ENCODE measurements at places on chromosomes 16 and 17.
A peak's percentile ranks its signal among the peaks of the same experiment; 100 is the strongest.

GRCh38 chr17:5714993-5715392, 130.7 kb upstream of the NLRP1 start:
- no peak for DNase-seq

DNA sequence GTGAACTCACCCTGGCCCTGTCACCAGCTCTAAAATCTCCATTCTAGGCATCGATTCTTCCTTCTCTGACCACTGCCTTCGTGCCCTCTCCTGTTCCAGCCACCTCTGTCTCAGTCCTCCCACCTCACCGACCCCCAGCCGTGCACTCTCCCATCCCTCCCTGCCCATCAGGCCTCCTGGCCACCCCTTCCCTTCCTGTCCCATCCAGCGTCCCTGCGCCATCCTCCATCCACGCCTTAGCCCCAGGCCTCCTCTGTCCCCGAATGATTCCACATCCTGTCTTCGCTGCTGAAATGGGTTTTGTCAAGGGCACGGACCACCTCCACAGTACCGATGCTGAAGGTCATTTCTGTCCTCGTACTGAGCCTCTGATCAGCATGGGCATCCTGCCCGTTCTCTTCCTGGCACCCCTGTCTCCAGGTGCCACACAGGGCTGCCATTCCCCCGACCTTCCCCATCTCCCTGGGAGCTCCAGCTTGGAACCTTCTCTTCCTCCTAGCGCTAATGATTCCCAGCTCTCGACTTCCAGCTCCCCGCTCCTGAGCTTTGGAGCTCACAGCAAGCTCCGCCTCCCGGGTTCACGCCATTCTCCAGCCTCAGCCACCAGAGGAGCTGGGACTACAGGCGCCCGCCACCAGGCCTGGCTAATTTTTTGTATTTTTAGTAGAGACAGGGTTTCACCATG, 2.6 kb downstream of the TRIM65 start:
- DNase-seq, result no peak

GRCh38 chr17:53217311-53217710, 605.4 kb upstream of the KIF2B start:
- DNase-seq, result no peak

DNA sequence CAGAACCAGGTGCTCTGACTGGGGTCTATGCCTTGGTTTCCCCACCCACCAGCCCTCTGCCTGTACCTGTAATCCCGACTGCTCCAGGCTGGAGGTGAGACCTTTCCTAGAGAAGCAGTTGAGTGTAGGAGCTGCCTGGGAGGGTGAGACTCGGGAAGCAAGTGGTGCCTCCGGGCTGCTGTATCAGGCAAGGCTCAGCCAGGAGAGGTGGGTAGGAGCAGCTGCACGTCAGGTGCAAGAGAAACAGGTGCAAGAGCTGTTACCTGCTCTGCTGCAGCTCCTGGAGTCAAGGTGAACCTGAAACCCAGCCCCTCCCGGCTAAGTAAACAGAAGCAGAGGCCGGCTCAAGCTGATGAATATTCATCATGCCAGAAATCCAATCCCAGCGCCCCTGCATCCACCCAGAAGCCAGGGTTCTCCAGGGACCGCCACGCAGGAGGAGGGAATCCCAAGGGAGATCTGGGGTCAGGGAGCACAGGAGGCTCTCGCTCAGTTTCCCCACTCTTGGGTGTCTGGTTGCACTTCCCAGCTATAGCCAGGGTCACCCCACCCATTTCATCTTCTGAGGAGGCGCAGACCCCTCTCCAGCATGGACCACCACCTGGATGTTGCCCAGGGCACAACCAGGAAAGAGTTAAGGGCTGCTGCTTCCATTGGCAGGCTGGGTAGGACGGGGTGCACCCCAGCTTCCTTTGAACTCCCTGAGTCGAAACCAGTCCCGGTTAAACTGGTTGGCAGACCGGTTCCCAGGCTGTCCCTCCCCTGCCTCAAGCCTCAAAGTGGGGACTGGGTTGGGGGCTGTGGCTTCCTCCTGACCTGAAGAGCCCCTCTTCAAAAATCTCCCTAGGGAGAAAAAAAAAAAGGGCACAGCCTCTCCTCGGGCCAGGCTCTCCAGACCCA, at the start of gene PRR15L:
Gene PRR15L, minus strand, starts transcription at position 293 of the 900 bp plus-strand sequence. CDS start 4,649 bp downstream, outside the sequence.
- no peak for DNase-seq

DNA sequence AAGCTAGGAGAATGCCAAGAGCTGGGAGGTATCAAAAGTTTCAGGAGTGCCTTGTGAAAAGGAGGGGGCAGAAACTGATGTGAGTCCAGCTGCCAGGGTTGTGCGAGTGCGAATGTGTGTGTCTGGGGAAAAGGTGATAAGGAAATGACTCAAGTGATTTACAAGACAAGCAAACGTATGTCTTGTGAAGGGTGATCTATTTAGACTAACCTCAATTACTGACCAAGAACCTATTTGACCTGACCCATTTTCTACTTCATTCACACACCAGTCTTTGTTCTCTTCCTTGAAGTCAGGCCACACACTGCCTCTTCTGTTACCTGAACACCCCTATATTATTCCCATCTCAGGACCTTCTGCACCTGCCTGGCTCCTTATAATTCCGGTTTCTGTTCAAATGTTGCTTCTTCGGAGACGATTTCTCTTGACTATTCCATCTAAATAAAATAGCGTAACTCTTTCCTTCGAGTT, 1.0 kb downstream of the GDE1 start:
- DNase-seq, result no peak

DNA sequence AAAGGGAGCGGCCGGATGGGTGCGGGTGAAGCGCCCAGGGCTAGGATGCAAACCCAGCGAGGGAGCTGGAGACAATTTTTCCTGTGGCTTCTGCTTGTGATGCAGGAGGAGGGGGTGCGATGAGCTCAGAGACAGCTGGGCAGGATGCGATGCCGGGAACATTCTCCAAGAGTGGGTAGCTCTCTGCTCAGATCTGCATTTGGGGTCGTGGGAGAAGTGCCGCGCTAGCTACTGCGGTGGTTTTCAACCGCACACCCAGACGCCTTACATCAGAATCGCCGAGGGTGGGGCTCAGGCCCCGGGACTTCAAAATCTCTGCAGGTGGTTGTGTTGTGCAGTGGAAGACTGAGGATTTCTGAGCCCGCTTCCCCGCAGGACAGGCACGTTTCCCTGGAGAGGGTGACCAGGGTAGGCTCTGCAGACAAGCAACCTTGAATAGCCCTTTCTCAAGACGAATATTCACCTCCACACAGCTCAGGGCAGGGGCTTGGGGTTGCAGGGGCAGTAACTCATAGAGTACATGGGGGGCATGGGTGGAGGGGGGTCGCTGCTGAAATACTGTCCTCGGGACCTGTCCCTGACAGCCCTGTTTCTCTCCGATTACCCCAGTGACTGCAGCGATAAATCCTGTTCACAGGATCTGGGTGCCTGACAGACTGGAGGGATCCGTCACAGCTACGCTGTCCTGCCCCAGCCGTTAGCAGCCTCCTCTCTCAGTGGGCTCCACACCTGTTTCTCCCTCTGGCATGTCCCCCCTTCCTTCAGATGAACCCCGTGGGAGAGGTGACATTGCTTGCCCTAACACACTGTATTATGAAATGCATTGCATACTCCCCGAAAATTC, 63.3 kb downstream of the HAPSTR1 start:
- no peak for DNase-seq

DNA sequence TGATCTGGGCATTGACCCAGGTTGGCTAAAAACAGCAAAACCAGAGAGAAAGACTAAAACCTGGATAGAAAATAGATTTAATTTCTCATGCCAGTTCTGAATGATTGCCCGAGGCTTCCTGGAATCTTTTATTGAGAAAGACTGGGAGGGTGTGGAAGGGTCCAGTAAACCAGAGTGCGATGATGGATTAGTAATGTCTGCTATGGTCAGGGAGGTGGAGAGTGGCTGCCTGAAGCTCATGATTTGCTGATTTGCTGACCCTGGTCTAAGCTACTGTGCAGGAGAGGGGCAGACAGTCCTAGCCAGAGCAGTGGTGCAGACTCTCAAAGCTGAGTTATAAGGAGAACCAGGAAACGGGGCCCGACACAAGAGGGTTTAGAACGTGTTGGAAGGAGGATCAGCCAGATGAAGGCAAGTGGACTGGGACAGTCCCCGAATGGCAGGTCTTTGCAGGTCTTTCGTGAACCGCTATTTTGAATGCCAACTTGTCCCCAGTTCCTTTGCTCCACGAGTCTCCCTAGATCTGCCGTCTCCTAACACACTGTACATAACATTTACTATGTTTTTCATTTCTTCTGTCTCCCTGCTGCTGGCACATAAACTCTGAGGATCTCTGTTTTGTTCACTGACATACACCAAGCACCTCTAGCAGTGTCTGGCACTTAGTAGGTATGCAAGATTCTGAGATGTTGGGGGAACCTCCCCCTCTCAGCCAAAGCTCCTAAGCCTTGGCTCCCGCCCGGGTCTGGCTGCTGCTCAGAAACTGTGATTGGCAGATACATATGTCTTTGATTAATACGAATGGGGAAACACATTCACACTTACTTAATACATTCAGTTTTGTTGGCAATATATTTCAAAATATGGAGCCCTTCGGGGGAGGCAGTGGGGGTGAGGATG, 237.3 kb upstream of the TNRC6C start:
- no peak for DNase-seq

- DNase-seq, result no peak
These were observed 5.8 kb downstream of the ASB16 start for GRCh38 chr17:44176257-44176656.

- DNase-seq, result peak; percentile 56
These were observed 696 bp downstream of the NETO2 start for GRCh38 chr16:47142821-47143676.

DNA sequence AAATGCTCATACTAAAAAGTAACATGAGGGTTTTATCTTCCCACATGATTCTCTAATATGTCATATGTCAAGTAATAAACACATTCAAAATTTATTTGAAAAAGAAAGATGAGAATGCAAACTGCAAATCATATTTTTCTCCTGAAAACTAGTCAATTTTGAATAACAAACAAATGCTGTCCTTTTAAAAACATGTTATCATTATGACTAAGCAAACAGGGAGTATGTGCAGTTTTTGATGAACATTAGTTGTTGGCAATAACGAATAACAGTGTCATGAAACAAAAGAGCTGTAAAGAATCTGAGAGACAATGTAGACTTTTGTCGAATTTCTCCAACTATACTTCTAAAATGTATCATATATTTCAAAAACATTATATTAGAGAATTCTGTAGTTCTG, 34.8 kb downstream of the RPGRIP1L start:
- no peak for DNase-seq

- peak; percentile 43 for DNase-seq
These were observed 9.7 kb downstream of the CDRT4 start for GRCh38 chr17:15457723-15458094.

DNA sequence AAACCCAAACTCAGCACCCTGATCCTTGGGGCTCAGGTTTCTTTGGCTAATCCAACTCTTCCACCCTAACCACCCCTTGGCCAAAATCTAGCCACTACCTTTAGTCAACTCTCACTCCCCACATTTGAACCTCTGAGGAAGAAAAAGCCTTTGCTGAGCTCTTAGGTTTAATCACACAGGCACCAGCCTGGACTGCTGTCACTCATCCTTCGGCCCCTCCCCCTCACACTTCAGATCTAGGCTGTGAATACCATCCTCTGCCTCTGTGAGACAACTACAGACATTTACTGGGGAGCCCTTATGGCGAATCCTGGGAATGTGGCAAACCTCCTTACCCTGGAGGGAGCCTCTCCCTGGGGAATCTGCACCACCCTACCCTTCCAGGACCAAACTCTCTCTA, 5.3 kb upstream of the RNASEK start:
- no peak for DNase-seq

DNA sequence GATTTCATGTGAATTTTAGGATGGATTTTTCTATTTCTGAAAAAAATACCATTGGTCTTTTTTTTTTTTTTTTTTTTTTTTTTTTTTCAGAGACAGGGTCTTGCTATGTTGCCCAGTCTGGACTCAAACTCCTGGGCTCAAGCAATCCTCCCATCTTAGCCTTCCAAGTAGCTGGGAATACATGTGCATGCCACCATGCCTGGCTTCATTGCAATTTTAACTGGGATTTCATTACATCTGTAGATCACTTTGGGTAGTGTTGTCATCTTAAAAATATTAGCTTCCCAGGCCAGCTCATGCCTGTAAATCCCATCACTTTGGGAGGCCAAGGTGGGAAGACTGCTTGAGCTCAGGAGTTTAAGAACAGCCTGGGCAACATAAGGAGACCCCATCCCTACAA, 54.8 kb downstream of the TOM1L2 start:
- peak; percentile 58 for DNase-seq

DNA sequence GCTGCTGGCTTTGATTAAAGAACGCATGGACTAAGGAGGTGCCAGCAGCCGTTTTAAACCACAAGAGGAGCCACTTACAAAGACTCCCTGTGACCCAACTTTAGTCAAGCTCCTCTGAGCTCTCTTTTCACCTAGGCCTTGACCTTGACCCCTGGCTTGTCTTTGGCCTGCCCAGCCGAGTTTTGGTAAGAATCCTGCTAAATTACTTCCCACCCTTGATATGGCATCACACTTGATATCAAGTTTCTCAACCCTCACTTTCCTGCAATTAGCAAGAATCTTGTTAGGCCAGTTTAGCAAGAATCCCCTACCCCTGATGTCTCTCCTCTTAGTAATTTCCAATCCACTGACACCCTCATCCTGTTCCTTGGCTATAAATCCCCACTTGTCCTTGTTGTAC, 232.8 kb upstream of the SALL1 start:
- no peak for DNase-seq

DNA sequence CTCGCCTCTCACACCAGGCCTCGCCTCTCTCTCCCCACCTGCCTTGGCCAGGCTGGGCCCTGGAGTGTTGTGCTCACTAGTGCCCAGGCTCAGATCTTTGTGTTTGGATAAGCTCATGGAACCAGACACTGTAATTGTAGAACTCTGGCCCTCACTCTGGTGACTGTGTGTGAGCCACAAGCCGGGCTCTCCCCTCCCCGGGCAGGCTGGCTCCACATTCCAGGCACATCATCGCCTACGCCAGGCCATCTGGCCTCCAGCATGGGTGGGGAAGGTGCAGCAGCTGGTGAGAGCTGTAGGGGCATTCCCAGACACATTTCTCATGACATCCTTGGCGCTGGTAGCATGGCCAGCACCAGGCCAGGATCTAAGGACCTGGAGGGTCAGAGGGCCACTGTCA, 202.3 kb downstream of the RAB11FIP4 start:
- peak; percentile 90 for DNase-seq

- DNase-seq, result peak; percentile 15
These were observed 77.4 kb downstream of the SKAP1 start for GRCh38 chr17:48352630-48353029.
